ENCODE measurements at places on chromosomes 7 and 10. TPM values are rescaled to one million over a fixed set of nuclear protein-coding genes. Genes with fewer than 3 reads are reported as not detected.

The SFTPA1 gene
- 5.2 TPM for total RNA-seq

The LRIT1 gene
- not detected for total RNA-seq

The LGI1 gene
- total RNA-seq: not detected

The NKX6-2 gene
- not detected for total RNA-seq

The GDF2 gene
- 0.27 TPM for total RNA-seq

The UNCX gene
- total RNA-seq: not detected

The PTN gene
- total RNA-seq: not detected

The ANKRD61 gene
- total RNA-seq: not detected

The CPN1 gene
- total RNA-seq: 0.09 TPM

The LLCFC1 gene
- total RNA-seq: not detected

The TRIL gene
- total RNA-seq: not detected

The NKX1-2 gene
- 0.04 TPM for total RNA-seq

The GPRIN2 gene
- not detected for total RNA-seq

The KIAA1549 gene
- total RNA-seq: 0.25 TPM

The HYAL4 gene
- total RNA-seq: not detected

The HOXA7 gene
- not detected for total RNA-seq

The CFAP69 gene
- total RNA-seq: 2.3 TPM

The FAM241B gene
- 7.3 TPM for total RNA-seq

The EN2 gene
- total RNA-seq: not detected

The CCDC3 gene
- 0.04 TPM for total RNA-seq

The MMP21 gene
- total RNA-seq: not detected

The MYL7 gene
- not detected for total RNA-seq

The PKD1L1 gene
- total RNA-seq: 0.02 TPM

The KCP gene
- not detected for total RNA-seq

The MSRB2 gene
- total RNA-seq: 9.5 TPM

The HNRNPH3 gene
- 170 TPM for total RNA-seq

The HMX3 gene
- 43.5 TPM for total RNA-seq

The CDC14C gene
- not detected for total RNA-seq

The NUTM2A gene
- 1.6 TPM for total RNA-seq

The ATOH7 gene
- not detected for total RNA-seq

The IKZF1 gene
- total RNA-seq: 85.3 TPM

The UROS gene
- 31.9 TPM for total RNA-seq

The ZNF800 gene
- total RNA-seq: 48.5 TPM

The CTAGE4 gene
- not detected for total RNA-seq

The SNCG gene
- 86.6 TPM for total RNA-seq

The CLDN3 gene
- total RNA-seq: not detected

The DYNC1I1 gene
- total RNA-seq: 0.54 TPM

The WDFY4 gene
- total RNA-seq: 0.29 TPM
